ENCODE measurements at places on chromosomes 12 and 14. TPM values are rescaled to one million over a fixed set of nuclear protein-coding genes. Genes with fewer than 3 reads are reported as not detected.

Gene BHLHE41
- 0.98 TPM for total RNA-seq

Gene SIX6
- not detected for total RNA-seq

Gene SERPINA3
- total RNA-seq: not detected

Gene NRIP2
- total RNA-seq: not detected

Gene EAPP
- 50.0 TPM for total RNA-seq

Gene PALS1
- 18.3 TPM for total RNA-seq

Gene IRF9
- 14.9 TPM for total RNA-seq

Gene APEX1
- total RNA-seq: 96.7 TPM

- peak; percentile 76 for DNase-seq
These were observed 5.8 kb downstream of the CCNB1IP1 start for GRCh38 chr14:20327005-20327869.

DNA sequence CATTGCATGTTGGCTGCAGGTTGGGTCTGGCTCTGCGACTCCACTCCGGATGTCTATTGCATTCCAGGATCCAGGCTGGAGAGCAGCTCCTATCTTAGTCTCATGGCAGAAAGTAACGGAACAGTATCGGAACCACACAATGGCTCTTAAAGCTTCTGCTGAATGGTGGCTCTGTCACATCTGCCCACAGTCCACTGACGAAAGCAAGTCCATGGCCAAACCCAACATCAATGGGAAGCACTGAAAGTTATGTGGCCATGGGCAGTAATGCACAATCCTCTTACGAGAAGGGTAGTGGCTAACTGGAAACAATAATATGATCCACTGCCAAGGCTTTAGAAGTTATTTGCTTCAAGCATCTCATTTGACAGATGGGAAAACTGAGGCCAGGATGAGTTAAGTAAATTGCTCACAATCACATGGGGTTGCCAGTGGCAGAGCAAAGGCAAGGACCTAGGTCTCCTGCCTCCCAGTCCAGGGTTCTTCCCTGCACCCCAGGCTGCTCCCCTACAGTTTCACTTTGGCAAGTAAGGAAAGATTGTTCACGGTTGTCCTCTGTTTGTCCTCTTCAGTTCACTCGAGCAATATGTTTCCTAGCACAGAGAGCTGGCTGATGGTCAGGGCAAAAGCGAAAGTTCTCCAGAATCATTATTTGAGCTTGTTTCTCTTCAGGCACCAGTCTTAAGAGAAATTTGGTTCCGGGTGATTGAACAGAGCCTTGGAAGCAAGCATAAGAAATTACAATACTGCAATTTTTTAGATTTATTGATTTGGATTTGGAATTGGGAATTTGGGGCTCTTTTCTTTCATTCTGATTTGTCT lies 54.2 kb downstream of the CKAP4 start:
- DNase-seq: no peak

- no peak for DNase-seq
These were observed 108.0 kb downstream of the LIN7A start for GRCh38 chr12:80829767-80830166.

- no peak for DNase-seq
These were observed 64.3 kb upstream of the C14orf180 start for GRCh38 chr14:104515059-104515810.

- DNase-seq: no peak
These were observed 47.1 kb upstream of the ANKS1B start for GRCh38 chr12:100031836-100032235.

DNA sequence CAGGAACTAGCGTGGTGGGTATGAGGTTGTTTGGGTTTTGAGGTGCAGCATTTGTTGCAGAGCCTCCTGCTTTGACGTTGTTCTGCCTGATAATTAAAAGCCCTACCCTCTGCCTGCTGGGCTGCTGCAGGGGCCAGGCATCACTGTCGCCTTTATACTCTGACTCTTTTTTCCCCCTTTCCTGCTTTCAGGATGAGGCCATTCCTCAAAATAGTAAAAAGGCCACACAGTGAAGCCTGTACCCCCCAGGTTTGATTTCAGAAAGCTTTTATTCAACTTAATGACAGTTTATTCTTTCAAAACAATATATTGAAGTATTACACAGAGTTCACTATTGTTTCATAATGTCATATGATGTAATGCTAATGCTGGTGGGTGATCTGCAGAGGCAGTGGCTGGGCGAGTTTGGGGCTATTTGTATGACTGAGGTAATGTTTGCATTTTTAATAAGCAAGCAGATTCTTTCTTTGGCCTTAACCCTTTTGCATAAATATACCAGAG lies 9.1 kb downstream of the BORCS5 start:
- DNase-seq: no peak

DNA sequence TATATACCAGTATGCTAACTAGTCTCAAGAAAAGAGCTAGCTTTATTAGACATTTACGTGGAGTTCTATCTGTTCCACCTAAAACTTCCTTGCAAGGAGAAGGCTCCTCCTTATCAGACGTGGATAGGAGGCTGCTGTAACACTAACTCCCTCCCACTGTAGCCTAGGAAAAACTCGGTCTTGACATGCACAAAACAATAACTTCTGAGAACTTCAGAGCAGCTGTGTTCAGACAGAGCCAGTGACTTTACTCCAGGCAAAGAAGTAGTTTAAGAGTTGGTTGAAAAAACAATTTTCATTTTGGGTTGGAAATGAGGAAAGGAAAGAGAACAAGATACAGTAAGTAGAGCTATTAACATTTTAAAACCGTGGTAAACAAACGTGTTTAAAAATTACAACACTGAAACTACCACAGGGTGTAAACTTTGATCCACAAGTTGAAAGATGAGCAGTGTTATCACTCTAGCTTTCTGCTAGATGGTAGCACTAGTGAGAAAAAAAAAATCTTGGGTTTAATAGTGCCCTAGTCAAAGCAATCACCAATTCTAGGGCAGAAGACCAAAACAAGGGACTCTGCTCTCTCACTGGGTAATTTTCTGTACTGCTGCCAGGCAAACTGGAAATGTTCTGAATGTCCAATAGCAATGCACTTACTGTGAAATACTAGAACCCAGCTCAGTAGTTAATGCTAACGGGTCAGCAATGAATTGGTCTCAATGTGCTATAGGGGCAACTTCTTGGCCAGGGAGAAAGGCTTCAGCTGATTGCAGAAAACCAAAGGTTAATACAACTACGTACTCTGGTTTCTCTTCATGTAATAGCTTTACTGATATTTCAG lies 2.4 kb downstream of the ATF7 start:
- no peak for DNase-seq

DNA sequence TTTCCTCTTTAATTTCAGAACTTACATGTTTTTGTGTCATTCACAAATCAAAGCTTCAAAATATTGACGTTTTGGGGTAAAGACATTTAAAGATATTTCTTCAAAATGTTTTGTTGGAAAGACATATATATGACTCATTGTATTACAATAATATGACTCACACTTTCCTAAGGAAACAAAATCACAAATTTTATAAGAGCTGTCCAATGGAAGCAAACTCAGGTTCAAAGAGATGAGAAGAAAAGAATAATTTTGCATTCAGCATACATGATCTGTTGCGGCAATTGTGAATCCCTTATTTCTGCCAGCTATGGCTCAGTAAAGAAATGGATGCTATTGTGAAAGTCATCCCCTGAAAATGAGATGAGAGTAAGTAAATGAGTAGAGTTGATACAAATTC lies 82.7 kb downstream of the GRIP1 start:
- no peak for DNase-seq

DNA sequence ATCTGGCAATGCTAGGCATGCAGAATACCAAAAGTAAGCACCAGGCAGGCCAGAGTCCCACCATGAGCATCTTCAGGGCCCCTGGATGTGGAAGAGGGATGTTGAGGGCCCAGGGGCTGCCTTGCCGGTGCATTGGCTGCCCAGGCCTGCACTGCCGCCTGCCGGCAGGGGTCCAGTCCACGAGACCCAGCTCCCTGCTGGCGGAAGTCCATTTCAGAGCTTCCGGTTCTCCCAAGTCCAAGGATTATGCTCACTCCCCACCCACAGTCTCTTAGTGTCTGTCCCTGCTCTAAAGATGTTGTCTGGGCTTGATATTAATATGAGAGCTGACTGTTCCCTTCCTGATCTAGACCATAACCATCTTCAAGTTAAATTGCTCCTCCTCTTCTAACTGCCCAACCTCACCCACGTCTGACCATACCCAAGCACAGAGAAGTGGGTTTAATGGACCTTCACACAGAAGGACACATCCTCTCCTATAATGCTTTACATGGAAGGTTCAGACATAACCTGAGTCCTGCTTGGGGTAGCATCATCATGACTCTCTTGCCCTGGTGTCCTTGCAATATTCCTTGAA lies 117.4 kb downstream of the DAD1 start:
- peak; percentile 47 for DNase-seq

- DNase-seq: no peak
These were observed 73.1 kb downstream of the BCL11B start for GRCh38 chr14:99198746-99199502.

GRCh38 chr14:101625336-101626097 lies 64.2 kb downstream of the DIO3 start:
- DNase-seq: no peak

- DNase-seq: no peak
These were observed 423.4 kb downstream of the ZFP36L1 start for GRCh38 chr14:68369281-68370056.

DNA sequence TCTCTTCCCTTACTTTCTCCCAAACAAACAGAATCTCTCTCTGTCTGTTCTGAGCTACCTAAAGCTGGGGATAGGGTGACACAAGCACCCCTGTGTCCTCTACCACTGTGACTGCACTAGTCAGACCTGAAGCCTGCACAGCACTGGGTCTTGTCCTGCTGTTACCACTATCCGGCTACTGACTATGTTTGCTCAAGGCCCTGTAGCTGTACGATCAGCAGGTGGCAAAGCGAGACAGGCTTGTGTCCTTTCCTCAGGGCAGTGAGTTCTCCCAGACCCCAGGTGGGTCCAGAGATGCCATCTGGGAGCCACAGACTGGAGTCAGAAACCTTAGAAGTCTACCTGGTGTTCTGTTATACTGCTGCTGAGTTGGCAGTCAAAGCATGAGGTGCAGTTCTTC lies 116.4 kb downstream of the NUBPL start:
- no peak for DNase-seq

DNA sequence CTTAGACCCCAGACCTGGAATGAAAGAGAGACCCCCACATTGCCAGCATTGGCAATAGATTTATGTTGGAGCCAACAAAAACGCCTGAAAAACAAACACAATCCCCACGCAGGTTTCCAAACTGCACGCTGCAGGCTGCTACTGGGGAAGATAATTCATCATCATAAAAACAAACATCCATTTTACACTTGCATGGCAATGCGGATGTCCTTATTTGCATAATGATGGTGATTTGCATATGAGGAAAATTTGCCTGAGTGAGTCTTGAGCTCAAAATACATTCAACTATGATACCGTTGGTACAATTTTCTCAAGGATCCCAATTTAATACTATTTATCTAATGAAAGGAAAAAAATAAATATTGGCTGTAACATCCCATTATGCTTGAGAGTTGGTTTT lies 33.6 kb upstream of the TMEM132D start:
- no peak for DNase-seq

DNA sequence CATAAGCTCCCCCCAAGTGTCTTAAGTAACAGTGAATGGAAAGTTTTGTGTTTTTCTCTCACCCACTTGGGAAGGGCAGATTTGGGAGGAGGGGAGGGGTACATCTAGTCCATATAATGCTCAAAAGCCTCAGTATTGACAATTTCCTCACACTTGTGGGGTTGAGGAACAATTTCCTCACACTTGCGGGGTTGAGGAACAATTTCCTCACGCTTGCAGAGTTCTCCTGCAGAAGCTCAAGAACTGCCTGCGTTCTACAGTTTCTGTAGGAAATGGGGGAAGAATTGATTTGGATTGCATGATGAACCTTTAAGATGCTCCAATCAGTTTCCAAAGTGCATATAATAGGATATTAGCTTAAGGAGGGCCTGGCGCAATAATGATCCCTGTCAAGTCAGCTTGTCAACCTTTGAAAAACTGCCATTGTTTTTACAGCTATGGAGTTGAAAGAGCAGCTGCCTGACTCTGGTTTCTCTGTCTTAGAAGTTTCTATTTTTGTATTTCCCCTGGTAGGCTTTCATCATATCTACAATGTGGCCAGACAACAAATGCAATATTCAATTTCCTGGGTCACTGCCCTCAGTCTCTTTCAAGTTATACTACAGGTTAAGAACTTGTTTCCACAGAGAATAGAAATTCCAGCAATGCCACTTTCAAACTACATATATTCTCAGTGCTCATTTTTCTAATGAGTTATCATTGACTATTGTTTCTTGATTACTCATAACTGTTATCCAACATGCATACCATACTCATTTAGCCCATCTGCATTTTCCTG lies 66.5 kb downstream of the PLEKHG7 start:
- no peak for DNase-seq

- no peak for DNase-seq
These were observed 170.0 kb downstream of the BCL11B start for GRCh38 chr14:99101855-99102461.

DNA sequence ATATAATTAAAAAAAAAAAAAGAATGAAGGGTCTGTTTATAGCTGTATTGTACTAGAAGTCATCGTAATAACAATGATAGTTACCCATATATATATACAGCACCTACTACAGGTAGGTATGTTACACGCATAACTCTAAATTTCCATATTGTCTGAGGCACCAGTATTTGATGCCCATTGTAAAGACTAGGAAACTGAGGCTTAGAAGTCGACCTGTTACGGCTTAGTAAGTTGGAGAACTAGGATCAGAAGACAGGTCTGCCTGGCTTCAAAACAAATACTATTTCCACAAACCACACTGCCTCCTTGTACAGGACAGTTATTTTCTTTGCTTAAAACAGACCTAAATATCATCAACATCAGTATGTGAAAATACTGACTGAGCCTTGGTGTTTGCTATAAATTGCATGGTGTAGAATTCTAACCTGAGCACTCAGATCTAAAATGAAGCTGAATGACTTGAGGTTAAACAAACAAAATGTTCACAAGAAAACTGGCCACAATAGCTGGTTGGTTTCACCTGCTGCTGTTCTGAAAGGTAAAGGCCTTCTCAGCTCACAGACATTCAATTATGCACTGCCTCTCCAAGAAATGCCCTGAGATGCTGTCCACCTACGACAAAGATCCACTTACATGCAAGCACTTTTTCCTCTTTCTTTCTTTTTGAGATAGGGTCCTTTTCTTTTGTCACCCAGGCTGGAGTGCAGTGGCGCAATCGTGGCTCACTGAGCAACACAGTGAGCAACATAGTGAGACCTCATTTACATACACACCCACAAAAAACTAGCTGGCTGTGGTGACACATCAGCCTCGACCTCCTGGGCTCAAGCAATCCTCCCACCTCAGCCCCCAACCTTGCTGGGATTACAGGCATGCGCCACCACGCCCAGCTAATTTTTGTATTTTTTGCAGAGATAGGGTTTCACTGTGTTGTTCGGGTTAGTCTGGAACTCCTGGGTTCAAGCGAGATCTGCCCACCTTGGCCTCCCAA lies 35.7 kb downstream of the SSH1 start:
- DNase-seq: no peak

All from NCI-H460 (cell line).